SK-N-SH (cell line): ENCODE measurements at places on chromosomes 1 and 21. TPM values are rescaled to one million over a fixed set of nuclear protein-coding genes. Genes with fewer than 3 reads are reported as not detected.

LEMD1 gene
- polyA plus RNA-seq = not detected in 2 replicates

GRCh38 chr1:67408148-67408547, 22.1 kb downstream of the SERBP1 start:
- H3K27ac ChIP-seq = no peak overlapping the region; the same call in 1 of the 2 replicates
- H3K4me1 ChIP-seq = no peaks in the 10 kb centered on the region; the same call in 1 of the 2 replicates
- peaks cover 47% of the 10 kb centered on the region for H3K36me3 ChIP-seq
- DNase-seq = no peak

RAB25 gene
- polyA plus RNA-seq = not detected in 2 replicates

- H3K4me1 ChIP-seq = no peaks in the 10 kb centered on the region
- H3K27me3 ChIP-seq = no peaks in the 10 kb centered on the region
- DNase-seq = no peak
- no peaks in the 10 kb centered on the region for H3K36me3 ChIP-seq
- H3K4me3 ChIP-seq = no peak overlapping the region
These were observed 297.2 kb upstream of the PBX1 start for GRCh38 chr1:164261691-164262240.

PDE4B gene
- 1.9 and 3.0 TPM in 2 replicates for polyA plus RNA-seq

DNA sequence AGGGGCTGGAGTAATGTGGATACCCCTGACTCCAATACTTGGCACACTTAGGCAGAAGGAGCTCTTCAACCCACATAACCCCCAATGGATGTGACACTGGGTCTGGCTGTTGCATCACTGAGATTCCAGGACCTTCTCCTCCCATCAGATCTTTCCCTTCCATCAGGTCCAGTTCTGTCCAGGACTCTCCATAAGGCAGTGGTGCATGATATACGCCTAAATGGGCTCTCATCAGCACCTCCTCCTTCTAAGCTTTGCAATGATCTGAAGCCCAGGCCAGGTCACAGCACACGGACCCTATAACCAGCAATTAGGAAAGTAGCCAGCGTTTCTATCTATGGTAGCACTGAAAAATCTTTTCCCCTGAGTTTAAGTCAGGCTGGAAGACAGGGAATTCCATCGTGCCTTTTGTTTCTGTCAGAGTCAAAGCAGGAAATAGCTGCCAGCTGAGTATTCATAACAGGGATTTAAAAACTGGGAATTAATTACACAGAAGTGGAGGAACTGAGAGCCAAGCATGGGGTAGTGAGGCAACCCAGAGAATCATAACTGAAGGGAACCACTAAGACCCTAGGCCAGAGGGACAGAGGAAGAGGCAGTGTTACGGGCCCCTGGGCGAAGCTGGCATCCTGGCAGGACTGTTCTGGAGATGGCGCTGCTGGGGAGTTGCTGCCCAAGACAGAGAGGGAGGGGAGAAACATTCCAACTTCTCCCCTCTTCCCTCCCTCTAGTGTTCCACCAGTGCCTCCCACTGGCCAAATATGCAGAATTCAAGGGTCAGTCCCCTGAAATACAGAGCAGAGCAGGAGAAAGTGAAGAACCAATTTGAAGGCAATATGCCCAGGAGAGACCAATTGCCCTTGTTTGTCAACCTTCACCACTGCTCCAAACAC, 37.5 kb upstream of the HOOK1 start:
- H3K27ac ChIP-seq = peak overlapping the region; percentile 4; the same call in 1 of the 2 replicates
- peaks cover 15% of the 10 kb centered on the region; the same call in 1 of the 2 replicates for H3K4me1 ChIP-seq
- no peaks in the 10 kb centered on the region for H3K36me3 ChIP-seq
- no peak overlapping the region for H3K4me3 ChIP-seq
- DNase-seq = no peak

EFNA4 gene
- polyA plus RNA-seq = 15.9 and 17.7 TPM in 2 replicates

DNA sequence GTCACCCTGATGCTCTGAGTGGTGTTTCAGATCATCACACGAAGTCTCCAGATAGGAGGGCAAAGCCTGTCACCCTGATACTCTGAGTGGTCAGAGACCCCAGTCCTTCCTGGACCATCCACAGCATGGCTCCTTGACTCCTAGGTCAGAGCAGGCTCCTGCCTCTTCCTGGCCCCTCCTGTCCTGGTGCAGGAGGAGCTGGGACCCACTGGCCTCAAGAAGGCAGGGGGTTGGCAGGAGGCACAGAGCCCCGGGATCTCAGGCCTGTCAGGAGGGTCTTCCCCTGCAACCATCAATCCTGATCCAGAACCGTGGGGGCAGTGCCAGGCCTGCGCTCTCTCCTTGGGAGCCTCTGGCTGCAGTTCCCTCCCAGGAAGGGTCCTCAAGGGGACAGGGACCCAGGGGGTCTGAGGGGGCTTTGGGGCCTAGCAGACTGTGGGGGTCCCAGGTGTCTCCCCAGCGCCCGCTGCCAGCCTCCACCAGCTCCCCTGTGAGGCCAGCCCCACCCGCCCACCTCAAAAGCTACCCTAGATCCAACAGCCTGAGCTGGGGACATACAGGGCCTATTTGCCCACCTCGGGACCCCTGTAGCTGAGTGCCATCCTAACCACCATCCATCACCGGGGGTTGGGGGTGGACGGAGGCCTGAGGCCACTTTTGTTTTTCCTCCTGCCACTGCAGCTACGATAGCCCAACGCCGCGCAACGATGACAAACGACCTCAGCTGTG, 27.5 kb downstream of the COL6A1 start:
- peak; percentile 21 for DNase-seq
- no peak overlapping the region for H3K27ac ChIP-seq
- no peaks in the 10 kb centered on the region for H3K27me3 ChIP-seq
- H3K4me3 ChIP-seq = no peak overlapping the region
- no peaks in the 10 kb centered on the region for H3K36me3 ChIP-seq
